ENCODE measurements at places on chromosomes 5 and 9.

- no peak for DNase-seq
Measured at GRCh38 chr5:10684303-10685086, 76.5 kb downstream of the DAP start.

DNA sequence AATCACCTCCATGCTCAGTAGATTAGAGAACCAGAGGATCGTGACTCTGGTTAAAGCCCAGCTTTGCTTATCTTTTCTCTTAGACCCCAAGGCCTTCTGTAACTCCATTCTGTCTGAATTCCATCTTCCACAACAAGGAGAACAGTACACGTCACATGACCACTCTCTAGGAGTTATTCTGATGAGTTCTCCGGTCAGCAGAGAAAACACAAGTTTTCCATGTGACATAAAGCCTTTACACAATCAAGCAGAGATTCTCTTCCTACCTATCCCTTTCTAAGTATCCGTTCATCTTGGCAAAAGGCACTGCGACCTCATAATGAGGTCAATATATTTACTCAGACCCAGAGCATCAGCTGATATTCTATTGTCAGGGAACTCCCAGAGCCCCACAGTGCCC lies 112.3 kb downstream of the TRPM6 start:
- no peak for DNase-seq

DNA sequence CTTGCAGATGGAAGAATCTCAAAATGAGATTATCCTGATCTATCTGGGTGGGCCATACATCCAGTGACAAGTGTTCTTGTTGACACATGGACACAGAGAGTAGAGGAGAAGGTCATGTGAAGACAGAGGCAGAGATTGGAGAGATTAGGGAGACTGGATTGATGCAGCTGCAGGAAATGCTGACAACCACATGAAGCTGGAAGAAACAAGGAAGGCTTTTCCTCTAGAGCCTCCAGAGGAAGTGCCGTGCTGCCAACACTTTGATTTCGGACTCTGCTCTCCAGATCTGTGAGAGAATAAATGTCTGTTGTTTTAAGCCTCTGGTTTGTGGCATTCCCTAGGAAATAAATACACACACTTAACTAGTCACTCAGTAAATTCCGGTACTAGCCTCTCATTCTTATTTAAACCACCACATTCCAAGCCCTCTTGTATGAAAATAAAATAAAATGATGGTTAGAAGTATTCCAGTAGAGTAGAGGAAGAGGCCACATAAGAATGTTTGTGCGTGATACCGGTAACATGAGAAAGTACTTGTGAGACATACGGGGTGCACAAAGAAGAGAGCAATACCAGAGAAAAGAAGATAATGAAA lies 110.9 kb upstream of the DMAC1 start:
- no peak for DNase-seq

DNA sequence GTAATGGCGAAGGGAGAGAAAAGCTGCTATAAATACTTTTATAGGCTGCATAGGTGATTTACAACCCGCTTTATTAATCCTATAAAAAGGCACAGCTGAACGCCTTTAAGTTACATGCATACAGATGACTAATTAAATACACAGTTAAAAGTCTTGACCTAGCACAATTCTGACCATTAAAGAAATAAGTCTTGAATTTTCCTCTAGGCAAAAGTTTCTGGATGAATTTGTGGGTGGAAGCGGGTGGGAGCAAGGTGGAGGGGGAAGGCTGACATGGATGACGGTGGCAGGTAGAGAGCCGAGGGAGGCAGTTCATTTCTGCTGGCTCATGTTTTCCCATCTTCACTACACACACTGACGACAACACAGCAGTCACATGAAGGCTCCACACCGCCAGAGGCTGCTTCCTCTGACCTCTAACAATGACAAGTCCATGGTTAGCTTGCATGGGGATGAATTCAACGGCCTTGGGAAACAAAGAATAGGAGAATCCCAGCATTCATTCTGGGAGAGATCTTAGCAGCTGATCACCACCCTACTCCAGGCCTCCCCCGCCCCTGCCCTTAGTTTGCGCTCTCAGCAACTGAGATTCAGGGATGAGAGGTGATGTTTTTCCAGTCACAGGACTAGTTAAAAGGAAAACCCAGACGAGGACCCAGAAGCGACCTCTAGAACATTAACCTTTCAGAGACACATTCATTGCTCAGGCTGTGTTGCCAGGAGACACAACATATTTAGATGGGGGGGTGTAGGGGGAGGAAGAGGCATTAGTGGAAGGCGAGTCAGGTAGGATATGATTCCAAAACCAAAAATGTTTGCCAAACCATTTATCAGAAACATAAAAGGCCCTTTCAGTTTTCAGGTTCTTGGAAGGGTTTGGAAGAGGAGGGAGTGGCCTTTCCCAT lies 329.3 kb downstream of the PIK3R1 start:
- no peak for DNase-seq

- no peak for DNase-seq
Measured at GRCh38 chr9:98520221-98520960, 188.3 kb downstream of the GABBR2 start.

- DNase-seq = peak; percentile 34
Measured at GRCh38 chr9:137614631-137615386, 4.0 kb upstream of the EHMT1 start.

DNA sequence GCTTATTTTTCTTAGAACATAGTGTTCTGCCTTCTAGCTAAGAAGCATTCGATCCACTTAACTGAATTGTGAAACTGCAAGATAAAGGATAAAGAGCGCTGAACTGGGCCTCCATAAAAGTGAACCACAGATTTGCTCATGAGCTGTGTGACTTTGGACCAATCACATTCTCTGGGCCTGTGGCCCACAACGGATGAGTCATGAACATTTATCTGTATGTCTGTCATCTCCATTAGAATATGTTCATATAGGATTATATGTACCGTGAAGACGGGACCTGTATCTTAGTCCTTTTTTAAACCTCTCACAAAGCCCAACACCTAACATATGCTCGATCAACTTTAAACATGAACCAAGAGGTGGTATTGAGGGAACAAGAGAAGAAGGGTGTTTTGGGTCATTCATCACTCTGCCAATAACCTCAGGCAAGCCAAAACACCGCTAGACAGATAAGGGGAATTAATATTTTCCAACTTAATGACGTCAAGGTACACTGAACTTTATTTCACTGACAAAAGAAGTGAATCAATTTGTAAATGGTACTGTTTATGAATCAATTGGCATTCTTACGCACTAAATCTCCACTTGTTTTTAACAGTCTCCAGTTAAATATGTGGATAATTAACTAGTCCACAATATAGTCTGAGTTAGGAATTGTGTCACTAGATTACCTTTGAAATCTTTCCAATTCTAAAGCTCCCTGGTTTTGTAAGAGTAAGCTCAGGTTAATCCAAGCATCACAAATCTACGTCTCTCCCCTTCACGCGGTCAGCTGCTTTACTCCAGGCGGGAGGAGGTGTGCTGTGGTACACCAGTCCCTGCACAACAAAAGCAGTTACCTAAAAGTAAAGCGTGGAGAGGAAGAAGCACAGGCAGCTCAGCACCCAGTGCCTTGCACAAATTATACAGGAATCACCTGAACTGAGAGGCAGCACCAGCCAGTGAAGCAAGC lies 1.6 kb downstream of the TMEM245 start:
- DNase-seq = no peak

DNA sequence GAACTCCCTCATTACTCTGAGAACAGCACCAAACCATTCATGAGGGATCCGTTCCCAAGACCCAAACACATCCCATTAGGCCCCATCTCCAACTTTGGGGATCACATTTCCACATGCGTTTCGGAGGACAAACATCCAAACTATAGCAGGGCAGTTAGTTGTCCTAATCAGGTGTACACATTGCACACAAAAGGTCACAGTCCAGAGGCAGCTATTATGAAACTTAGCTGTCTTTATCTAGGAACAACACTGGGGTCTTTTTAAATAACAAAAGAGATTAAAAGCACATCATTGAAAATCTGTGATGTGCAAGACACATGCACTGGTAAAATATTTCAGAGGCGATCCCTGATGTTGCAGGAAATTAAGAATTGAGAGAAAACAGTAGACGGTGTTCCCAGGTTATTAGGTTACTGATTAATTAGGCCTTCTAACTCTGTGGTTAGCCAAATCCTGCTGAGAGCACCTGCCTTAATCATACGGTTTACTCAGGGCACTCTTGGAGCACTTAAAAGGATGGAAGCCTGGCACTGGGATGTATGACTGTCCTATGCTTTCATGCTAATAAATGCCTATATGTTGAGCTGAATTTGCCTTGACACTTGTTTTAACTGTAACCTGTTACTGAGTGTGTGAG lies 1574.5 kb upstream of the WWC1 start:
- DNase-seq = no peak

GRCh38 chr9:85702726-85703289 lies 38.9 kb downstream of the AGTPBP1 start:
- DNase-seq = no peak

GRCh38 chr5:131589510-131590348 lies 45.3 kb downstream of the RAPGEF6 start:
- DNase-seq = peak; percentile 68

DNA sequence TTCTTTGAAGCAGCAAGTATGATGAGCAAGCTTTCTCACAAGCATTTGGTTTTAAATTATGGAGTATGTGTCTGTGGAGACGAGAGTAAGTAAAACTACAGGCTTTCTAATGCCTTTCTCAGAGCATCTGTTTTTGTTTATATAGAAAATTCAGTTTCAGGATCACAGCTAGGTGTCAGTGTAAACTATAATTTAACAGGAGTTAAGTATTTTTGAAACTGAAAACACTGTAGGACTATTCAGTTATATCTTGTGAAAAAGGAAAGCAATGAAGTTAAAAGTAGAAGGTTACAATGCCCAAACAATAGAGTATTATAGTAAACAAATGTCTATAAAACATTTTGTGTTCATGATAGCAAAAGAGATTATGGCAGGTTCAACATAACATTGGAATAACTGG lies 88.6 kb downstream of the JAK2 start:
- no peak for DNase-seq

DNA sequence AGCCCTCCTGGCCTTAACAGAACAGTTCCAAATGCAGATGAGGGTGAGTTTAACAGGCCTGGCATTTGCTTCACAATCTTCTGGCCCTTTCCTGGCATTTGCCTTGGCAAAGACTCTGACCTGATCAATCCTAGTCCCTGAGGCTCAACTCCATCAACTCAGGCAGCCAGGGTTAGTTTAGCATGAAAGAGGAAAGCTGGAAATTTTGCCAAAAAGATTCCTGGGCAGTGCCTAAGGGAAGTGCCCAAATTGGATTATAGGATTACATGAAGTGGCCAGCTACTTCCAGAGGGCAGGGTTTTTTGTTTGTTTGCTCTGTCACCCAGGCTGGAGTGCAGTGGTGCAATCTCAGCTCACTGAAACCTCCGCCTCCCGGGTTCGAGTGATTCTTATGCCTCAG lies 36.8 kb downstream of the PCDHAC2 start:
- DNase-seq = no peak

DNA sequence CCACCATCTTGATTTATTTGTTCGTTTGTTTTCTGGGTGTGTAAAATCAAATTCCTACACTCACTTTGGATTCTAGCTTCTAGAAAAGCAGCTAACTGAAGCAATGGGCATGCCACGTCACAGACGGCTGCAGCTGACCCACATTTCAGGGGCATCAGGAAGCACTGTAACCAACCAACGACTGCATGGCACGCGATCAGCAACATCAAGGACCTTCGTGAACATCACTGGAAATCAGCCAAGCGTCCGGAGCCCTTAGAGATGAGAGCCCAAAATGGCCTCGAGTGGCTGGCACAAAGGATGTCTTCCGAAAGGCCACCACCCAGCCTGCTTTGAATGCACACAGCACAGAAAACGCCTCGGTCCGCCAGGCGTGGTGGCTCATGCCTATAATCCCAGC lies 191.1 kb downstream of the OLFM1 start:
- no peak for DNase-seq

DNA sequence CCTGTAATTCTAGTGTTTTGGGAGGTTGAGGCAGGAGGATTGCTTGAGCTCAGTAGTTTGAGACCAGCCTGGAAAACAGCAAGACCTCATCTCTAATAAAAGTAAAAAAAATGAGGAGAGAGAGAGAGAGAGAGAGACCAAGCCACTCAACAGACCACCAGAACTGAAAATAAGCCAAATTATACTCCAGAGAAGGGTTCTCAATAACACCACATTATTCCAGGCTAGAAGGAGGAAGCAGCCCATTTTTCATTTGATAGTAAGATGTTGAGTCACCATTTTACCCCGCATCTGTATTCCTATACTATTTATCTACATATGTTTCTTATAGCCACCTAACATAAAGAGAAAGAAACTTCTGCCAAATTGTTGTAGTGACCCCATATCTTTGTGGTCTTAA lies 134.8 kb downstream of the PCSK5 start:
- no peak for DNase-seq

DNA sequence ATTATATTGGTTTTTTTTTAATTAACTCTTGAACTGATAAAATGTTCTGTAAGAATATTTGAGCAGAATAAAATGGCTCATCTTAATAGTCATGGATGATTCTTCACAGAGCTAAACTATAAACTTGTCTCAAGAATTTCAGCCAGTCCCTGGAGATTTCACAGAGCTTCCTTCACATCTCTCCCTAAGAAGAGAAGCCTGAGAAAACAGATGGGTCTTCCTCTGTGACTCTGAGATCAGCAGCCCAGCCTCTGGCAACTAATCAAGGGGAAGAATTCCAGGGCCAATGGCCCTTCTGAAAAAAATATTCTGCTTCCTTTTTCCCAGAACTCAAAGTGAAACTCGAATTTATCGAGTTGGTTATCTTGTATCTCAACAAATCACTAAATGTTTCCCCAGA lies 122.2 kb upstream of the ITGA1 start:
- no peak for DNase-seq

GRCh38 chr9:124613849-124614248 lies 106.7 kb upstream of the NR5A1 start:
- no peak for DNase-seq

DNA sequence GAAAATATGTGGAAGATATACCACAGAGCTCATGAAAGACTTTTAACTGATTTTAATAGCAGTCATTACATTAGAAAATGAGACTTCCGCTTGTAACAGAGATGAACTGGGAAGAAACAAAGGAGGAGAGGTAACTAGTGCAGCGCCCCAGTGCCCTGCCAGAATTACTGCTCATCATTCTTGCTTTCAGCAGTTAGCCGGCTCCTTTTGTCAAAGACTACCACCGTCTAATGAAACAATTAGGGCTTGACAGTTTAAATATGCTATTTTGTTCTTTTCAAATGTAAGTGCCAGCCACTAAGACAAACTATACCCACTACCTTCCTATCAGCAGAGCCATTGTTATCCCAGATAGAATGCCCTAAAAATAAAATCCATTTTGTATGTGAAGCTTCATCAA lies 328.4 kb downstream of the EFNA5 start:
- no peak for DNase-seq

DNA sequence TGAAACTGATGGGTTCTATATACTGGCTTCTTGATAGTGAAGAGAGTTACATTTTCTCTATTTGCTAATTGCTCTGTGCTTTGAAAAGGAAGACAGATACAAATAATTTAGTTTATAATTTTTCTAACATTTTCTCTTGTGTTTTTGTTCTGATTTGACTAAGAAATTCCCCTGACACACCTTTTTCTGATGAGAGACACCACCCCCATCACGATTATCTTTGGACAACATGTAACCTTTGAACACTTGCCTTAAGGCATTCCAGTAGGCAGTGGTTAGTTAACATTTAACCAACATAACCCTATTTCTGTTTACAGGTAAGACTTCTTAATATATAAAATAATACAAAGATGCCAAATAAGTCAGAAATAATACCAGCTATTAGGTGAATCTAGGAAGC lies 4.1 kb upstream of the PTBP3 start:
- DNase-seq = no peak

GRCh38 chr5:22986281-22986680 lies 133.1 kb upstream of the CDH12 start:
- DNase-seq = no peak
